Fibroblast of gingiva (primary cell): ENCODE measurements at places on chromosomes 11 and 22.

- DNase-seq = no peak
Measured at GRCh38 chr22:39999144-39999757, 4.5 kb downstream of the FAM83F start.

DNA sequence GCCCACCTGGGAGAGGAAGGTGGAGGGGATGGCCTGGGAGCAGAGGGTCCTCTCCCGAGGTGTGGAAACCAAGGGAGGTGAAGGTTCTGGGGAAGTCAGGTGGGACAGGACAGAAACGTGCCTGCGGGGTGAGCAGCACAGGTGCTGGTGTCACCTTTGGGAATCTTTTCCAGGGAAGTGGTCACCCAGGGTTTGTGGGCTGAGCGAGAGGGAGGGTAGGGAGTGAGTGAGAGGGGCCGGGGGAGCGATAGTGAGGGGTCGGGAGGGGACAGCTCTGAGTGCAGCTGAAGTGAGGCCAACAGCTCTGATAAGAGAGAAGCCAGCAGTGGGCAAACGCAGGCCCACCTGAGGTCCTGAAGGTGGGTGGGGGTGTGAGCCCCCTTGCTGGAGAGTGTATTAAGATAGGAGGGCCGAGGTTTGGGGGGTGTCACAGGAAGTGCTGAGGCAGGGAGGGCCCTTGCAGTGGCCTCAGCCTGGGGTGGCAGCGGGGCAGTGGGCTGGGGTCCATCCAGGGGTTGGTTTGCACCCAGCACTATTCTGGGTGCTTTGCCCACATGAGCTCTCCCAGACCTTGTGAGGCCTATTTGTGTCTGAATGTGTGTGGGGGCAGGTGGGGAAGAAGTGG lies 1.6 kb upstream of the SHANK3 start:
- DNase-seq = no peak

- no peak for DNase-seq
Measured at GRCh38 chr11:33182246-33182878, 21.1 kb upstream of the CSTF3 start.

- peak; percentile 38 for DNase-seq
Measured at GRCh38 chr11:10026514-10026913, 267.5 kb downstream of the SBF2 start.

DNA sequence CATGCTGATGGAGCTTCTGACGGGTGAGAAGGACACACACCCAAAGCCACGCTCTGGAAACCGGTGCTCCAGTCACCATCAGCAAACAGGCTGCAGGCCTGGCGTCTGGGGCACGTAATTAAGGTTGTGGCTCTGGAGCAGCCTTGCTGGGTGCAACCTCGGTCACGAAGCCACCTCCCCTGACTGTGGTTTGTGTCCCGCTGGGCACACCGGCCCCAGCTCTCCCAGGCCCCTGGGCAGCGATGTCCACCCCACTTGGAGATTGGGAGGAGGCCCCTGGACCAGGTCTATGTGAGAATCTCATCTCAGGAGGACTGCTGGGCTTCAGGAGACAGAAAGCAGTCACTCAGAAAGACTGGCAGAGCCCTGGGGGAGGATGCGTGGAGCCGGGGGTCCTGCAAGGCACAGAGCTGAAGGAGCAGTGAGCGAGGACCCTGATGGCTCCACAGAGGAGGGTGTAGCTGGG lies 631.6 kb downstream of the BRD1 start:
- no peak for DNase-seq

DNA sequence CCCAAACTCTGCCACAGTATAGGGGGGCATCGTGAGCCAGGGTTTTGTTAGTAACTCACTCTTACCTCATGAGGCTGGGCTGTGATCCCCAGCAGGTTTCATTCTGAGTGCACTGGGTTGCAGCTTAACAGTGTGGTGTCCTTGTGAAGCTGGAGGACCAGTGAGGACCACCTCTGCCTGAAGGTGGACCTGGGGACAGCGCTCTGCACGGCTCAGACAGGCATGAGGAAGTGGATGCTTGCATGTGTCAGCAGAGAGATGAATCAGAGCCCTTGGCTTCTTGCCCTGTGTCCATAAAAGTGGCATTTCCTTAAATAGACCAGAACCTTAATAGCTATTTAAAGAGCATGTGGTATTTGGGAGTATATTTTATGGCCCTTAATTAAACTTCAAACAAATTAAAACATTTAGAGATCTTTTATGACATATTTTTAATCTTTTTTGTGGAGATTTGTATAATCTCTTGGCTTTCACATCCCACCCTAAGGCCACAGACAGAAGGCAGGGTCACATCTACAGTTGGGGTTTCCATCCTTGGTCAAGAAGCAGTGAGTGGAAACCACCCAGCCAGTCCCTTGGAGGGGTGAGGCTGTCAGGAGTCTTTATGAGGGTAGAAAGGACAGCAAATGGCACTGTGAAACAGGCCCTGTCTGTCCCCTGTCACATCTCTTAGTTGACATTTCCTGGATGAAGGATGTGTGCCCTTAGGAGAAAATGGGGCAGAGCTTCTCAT lies 24.8 kb upstream of the ADORA2A start:
- peak; percentile 80 for DNase-seq

- DNase-seq = no peak
Measured at GRCh38 chr11:3105791-3106735, 48.8 kb upstream of the CARS1 start.

DNA sequence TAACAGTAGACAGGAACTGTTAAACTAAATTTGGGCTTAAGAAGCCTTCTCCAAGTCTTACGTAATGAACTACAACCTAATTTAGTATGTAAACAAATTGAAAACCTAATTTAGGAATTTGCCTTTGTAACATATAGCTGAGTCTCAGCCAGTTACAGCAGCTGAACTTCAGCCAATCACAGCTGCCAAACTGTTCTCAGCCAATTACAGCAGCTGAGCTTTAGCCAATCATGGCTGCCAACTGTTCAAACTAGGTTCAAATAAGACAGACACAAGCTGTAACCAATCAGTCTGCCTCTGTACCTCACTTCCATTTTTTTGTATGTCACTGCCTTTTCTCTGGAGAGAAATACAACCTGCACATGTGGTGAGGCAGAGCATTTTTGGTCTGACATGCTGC lies 95.0 kb upstream of the CD44 start:
- peak; percentile 65 for DNase-seq

DNA sequence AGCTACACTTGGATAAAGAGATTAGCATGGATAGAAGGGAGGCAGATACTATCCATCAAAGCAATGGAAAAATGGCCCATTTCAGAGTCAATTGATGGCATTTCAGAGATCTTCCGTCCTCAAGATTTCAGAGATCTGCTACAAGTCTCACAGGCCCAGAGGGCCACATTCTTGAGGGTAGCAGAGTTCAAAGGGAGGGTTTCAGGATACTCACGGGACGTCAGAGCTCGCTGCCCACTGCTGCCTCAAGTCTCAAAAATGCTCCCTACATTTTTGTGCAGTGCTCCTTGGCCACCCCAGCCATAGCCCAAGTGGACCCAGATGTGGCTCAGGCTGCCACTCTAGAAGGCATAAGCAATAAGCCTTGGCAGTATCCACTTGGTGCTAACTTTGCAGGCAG lies 24.9 kb downstream of the RTL6 start:
- no peak for DNase-seq

DNA sequence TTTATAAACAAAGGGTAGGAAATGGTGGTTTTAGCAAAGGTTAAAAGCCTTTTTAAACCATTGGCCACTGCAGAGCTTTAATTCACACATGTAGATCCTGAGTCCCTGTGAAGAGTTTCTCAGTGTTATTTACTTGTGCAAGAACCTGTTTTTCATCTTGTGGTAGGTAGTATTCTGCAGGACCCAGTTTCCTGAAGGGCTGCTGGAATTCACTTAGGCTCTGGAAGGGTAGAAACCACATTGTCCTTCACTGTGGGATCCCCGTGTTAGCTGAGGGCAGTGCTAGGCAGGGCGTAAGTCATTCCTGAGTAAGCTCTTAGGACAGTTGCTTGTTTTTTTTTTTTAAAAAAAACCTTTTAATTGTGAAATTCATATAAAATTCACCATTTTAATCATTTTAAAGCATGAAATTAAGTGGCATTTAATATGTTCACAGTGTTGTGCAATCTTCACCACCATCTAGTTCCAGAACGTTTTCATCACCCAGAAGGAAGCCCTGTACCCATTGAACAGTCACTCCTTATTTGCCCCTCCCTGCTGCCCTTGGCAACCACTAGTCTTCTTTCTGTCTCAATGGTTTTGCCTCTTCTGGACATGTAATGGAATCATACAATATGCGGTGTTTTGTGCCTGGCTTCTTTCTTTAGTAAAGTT lies 77.7 kb downstream of the C22orf31 start:
- peak; percentile 73 for DNase-seq
